ENCODE measurements at places on chromosomes 3 and 15.

DNA sequence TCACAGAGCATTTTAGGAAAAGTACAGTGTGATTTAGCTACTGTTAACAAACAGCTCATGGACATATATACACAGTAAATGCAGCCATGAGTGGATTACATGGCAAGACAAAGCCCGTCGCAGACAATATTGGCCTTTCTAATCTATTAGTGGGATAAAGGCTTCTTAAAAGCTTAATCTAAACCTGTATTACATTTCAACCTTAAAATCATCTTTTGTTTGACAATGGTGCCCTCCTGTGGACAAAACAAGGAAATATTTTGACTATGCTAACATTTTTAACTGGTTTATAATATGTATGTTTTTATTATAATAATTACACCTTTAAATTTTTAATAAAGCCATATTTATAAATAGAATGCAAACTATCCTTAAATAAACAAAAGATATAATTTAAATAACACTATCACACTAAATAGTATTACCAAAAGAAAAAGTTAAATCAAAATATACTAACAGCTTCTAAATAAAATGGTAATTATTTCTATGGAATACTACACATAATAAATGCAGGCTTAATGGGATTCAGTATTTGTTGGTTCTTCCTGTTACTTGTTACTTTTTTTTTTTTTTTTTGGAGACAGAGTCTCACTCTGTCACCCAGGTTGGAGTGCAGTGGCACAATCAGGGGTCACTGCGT, 38.6 kb downstream of the TAFA4 start:
- DNase-seq, result peak; percentile 47

- DNase-seq, result no peak
Measured at GRCh38 chr3:142481196-142481595, 33.4 kb upstream of the XRN1 start.

GRCh38 chr3:50174517-50174895, 16.9 kb upstream of the GNAT1 start:
- no peak for DNase-seq

DNA sequence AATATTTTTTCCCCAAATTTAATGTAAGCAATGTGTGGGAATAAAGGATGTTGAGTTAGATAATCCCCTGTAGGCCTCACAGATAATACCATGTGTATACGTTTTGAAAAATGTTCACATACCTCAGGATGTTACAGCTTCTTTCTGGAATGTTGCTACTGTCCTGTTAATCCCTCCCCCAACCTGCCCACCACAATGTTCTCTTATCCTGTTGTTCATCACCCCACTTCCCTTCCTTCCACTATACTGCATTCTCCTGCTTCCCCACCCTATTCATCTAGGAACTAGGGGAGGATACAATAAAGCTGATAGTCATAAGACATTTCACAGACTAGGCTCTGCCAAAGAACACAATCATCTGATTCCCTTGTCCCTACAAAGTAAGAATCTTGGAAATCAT, 92.1 kb downstream of the IGF2BP2 start:
- DNase-seq, result no peak

GRCh38 chr3:38006445-38006995, 15.9 kb downstream of the VILL start:
- DNase-seq, result no peak
